Lung microvascular endothelial cell (primary cell): ENCODE measurements at places on chromosomes 5 and 9.

DNA sequence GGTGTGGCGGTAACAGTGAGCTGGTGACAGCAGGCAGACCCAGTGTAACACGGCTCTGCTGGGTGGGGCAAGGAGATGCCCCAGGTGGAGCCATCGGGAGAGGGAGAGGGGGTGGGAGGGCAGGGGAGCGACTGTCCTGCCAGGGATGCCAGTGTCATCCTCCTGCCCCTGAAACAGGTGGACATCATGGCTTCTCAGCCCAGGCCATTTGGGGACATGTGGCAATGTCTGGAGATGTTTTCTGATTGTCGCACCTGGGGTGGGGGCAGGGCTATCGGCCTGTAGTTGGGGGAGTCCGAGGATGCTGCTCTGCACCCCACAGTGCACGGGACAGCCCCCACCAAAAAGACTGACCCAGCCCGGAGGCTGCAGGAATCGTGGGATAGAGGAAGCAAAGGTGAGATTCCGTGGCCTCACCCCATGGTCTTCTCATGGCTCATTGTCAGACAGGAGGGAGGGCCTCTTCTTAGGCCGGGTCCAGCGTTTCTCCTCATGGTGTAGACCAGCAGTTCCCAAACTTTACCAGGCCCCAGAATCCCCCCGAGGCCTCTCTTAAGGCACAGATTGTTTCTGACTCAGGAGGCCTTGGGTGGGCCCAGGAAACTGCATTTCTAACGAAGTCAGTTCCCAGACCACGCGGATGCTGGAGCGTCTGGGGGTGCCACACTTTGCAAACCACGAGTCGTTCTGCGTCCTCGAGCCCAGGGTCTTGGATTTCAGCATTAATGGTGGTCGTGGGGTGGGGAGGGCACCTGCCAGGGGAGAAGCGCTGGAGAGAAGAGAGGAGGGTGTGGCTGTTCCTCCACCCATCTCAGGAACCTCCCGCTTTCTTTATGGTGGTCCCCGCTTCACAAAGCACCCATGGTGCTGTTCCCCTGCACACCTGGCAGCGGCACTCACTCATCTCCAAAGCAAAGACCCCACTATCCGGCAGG, 11.0 kb downstream of the COL5A1 start:
- no peak for DNase-seq

GRCh38 chr9:111038331-111039230, at the start of gene LPAR1:
TSS of gene LPAR1 (minus strand) at chr9:111038470. CDS start at chr9:110972117, 66,353 bp downstream.
- DNase-seq, result no peak

DNA sequence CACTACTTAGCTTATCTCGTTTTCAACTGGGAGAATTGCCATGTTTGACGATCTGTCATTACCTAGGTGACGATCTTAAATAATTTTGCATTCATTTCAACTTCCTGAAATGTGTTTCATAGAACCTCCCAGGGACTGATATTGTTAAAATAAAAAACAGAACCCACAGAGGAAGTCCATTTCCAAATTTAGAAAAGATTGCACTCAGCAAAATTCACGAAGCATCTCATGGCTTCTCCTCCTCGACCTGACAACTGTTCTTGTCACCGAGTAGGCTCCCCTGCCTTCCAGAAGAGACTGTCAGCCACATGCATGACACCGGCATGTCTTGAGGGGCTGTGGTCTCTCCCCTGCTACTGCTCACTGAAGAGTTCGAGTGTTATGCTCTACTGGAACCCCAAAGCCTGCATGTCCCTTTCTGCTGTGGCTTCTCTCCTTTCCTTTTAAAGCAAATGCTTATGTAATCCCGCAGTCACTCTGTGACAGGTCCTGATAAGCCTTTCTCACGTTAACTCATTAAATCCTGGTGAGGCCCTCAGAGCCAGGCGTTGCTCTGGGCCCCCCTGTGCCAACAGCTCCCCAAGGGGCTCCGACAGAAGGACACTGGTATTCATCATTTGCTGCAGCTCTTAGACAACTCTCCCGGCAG, 26.8 kb upstream of the ANKRD33B start:
- no peak for DNase-seq

DNA sequence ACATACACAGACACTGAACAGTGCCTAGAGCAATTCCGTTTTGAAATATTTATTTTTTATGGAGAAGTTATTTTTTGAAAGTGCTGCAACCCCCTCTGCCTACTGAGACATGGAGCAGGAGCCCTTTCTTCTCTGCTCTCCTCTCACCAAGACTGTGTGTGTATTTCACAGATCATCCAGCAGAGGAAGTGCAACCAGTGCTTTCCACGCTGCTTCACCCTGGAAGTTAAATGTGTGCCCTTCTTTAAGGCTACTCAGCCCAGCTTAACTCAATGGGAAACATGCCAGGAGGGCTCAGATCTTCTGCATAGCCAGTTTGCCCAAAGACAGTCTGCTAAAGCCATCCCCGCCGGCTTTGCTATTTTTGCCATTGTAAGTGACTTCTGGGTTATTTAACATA, 606.3 kb downstream of the TLE1 start:
- DNase-seq, result no peak

GRCh38 chr5:139554264-139554663, 6.9 kb upstream of the UBE2D2 start:
- no peak for DNase-seq

DNA sequence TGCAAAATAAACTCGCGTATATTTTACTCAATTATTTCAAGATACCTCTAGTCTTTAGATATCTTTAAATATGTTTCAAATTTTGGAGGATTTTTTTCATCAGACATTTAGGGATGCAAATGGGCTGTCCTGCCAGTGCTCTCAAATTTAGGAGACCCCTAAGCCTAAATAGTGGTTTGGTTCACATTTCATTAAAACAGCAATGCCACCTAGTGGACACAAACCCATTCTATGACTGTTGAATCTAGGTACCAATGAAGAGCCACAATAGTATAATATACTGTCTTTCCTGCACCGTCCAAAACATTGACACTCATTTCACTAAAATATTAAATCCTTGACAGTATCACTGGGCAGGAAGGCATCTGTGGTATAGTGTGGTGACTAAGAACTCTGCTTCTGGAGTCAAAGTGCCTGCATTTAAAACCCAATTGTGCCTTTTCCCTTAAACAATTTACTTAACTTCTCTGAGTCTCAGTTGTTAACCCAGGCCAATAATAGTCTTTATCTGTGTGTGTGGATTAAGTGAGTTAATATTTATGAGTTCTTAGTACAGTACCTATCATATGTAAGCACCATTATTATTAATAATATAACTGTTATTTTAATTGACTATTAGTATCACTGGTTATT, 148.0 kb downstream of the RORB start:
- peak; percentile 2 for DNase-seq

DNA sequence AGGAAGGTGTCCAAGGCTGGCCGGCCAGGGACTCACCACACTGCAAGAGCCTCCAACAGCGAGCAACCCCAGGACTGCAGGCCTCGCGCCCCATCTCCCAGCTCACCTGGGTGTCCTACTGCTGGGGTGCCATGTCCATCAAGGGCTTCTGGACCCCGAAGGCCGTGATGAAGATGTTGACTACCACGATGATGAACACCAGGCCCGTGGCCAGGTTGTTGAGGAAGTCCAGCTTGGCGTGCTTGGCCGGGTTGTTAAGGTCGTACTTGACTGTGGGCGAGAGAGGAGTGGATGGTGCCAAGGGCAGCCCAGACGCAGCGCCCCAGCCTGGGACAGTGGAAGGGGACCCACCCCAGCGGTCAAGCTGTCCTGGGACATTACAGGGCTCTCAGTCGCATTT, 9.3 kb downstream of the NINJ1 start:
- no peak for DNase-seq

- DNase-seq, result no peak
Measured at GRCh38 chr5:42590566-42590965, 166.1 kb upstream of the CCDC152 start.

DNA sequence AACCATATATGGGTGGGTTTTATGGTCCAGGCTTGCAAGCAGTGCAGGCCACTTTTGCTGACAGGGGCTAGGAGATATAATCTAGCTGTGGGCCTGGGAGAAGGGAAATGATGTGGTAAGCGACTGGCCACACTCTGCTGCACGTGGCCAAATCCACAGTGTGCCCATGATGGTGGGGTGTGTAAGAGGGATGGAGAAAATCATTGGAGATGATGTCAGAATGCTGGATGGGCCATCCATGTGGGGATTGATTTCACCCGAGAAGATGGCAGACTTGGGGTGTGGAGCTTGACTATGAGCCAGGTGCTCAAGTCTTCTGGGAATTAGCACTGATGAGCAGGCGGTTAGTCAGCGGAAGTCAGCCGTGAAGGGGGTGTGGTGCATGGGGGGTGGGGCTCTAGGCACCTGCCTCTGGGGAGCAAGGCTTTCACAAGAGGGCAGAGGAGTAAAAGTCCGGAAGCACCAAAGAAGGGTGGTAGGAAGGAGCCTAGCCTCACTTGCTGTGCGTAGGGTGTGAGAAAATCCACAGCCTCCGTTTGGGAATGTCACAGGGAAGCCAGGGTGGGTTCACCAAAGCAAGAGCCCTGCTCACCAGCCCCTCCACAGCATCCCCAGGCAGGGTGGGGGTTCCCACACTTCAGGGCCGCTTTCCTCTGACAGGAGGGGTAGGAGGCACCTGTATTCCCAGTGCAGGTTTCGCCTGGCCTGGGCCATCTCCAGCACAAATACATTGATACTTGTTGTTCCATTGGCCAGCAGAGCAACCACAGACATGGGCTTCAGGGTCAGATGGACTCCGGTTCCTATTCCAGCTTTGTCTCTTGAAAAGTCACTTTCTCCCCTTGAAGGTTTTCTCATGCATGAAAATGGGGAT, 44.5 kb upstream of the ANGPTL2 start:
- no peak for DNase-seq

DNA sequence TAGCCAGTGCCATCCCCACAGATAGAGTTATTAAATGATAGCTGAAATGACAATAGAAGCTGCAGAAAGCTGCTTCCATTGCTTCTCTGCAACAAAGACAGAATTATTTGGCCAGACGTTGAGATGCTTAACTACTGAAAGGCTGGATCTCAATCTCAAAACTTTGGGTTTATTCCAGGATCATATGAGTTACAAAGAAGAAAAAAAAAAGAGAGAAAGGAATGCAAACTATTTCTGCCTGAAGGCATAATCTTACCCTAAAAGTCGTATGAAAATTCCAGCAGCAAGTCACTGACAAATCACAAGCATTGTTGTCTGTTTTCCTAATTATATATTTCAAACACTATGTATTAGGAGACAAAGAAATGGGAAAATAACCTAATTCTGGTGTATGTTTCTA, 12.8 kb upstream of the TYRP1 start:
- no peak for DNase-seq

DNA sequence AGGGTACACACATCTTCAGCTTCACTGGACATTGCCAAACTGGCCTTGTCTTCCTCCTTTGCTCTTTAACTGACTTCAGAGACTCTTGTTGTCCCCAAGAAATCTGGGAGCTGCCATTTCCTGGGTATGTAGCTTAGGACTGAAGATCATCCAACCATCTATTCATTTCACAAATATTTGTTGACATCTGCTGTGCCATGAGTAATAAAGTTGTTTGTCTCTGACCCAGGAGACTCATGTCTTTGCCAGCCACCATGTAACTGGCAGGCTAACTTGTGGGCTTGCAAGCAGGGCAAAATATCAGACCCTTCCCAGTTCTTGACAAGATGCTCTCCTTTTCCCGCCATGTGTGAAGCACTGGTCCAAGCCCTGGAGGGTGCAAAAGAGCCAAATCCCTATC, 17.1 kb upstream of the TOR1B start:
- no peak for DNase-seq

- no peak for DNase-seq
Measured at GRCh38 chr5:18216016-18216415, 581.8 kb downstream of the TAF11L14 start.

- no peak for DNase-seq
Measured at GRCh38 chr9:106350777-106351176, 512.2 kb upstream of the ZNF462 start.

DNA sequence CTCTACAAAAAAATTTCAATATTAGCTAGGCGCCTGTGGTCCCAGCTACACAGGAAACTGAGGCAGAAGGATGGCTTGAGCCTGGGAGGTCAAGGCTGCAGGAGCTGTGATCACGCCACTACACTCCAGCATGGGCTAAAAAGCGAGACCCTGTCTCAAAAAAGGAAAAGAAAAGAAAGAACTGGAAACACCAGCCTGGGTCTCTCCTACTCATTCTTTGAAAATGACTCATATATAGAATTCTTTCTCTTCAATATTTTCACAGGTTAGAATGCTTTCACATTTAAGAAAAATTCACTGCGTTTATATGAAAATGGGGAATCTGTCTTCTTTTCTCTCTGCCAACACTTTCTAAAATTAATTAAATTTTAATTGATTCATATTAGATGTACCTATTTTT, 115.6 kb downstream of the TRPM6 start:
- DNase-seq, result no peak

DNA sequence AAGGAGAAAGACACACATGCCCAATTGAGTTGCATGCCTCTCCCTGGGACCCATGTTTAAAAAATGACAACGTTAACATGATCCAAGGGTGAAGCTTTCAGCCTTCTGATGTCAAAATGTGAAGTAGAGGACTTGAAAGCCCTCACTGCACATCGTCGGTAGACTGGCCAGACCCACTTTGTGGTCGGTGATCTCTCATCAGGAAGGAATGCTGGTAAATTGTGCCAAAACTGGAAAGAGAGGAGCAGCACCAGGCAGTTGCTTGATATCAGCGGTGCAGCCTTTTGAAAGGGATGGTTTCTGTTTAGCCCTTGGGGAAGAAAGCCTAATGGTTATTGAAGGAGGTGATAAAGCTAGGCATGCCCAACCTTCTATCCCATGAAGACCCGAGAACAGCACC, 125.3 kb upstream of the MARCHF11 start:
- DNase-seq, result no peak

GRCh38 chr5:180070756-180071530, 616 bp downstream of the RNF130 start:
- peak; percentile 56 for DNase-seq

DNA sequence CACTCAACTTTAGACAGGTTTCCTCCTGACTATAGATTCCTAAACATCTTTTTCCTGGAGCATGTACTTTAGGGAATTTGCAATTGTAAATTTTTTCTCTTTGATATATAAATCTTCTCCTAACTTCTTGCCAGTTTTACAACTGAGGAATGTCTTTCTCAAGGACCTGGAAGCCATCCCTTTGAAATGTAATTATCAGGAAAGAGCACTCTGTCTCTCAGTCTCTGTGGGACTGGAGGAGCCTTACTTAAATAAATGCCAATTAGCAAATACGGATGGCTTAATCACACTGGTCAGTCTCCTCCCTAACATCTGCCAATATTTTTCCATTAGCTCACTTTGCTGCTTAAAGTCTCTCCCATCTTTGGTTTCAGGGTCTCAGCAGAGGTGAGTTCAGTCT, 344.3 kb upstream of the ARRDC3 start:
- no peak for DNase-seq

GRCh38 chr9:13586587-13587374, 307.3 kb upstream of the MPDZ start:
- peak; percentile 91 for DNase-seq

GRCh38 chr9:136011703-136012496, 50.7 kb upstream of the UBAC1 start:
- peak; percentile 81 for DNase-seq
